Activated T-helper 1 cell treated with anti-CD3 and anti-CD28 coated beads, Interleukin-12 subunit alpha, Interleukin-12 subunit beta, Interleukin-2, Interleukin-4 antibody, amounts not matched to agents 30 ng/mL and 10 ng/mL and 1 ng/mL, durations not matched to agents 14 hours and 24 hours and 36 hours (primary cell): ENCODE measurements at places on chromosomes 7 and 10.
A peak's percentile ranks its signal among the peaks of the same experiment; 100 is the strongest.

DNA sequence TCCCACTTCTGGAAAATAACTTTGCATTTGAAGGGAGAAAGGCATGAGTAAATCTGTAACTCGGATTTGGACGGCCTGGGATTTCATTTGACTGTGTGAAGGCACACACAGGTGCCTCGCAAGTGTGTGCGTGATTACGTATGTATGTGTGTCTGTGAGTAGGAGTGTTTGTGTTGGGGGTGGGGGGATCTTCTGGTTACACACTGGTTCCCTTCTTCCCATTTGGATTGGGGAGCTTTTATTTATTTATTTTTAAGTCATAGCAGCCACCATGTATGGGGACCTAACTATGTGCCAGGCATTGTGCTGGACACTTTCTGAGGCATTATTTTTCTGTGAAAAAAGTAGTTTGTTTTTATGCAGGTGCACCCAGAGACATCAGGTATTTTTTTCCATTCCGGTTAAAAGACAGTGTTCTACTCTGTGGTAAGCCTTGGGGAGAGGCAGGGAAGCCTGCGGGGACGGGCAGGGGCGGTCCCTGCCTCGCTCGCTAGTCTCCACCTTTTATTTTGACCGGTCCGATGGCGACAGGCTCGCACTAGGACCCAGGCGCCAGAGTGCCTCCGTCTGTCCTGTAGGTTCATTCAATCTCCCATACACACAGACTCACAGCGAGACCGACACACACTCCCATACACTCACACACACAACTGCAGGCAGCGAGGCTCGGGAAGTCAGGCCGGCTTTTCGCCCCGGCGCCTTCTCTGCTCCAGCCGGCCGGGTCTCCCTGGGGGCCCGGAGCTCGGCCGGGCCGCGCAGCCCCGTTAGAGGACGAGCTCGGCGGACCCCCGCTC, at the start of gene MXI1:
Gene MXI1 (plus strand): TSS at position 595 of the 794 bp plus-strand sequence. CDS start 204 bp downstream, outside the sequence.
- H3K4me3 ChIP-seq = peak within 1 kb of the TSS; percentile 98
- peak within 1 kb of the TSS; percentile 86 for H3K27ac ChIP-seq
- peak; percentile 45 for DNase-seq
- peaks cover 35% of the 10 kb centered on the region for H3K27me3 ChIP-seq

GRCh38 chr10:108789919-108790318, 1133.4 kb downstream of the XPNPEP1 start:
- H3K36me3 ChIP-seq = no peaks in the 10 kb centered on the region
- no peak overlapping the region for H3K4me3 ChIP-seq
- H3K27me3 ChIP-seq = no peaks in the 10 kb centered on the region
- no peaks in the 10 kb centered on the region for H3K4me1 ChIP-seq
- H3K27ac ChIP-seq = no peak overlapping the region

- no peak for DNase-seq
- no peak overlapping the region for H3K4me3 ChIP-seq
- H3K27ac ChIP-seq = no peak overlapping the region
- no peaks in the 10 kb centered on the region for H3K27me3 ChIP-seq
- peaks cover 41% of the 10 kb centered on the region for H3K4me1 ChIP-seq
- H3K36me3 ChIP-seq = peaks cover 1% of the 10 kb centered on the region
Observed at GRCh38 chr10:45241865-45242520, 73.4 kb downstream of the OR13A1 start.

DNA sequence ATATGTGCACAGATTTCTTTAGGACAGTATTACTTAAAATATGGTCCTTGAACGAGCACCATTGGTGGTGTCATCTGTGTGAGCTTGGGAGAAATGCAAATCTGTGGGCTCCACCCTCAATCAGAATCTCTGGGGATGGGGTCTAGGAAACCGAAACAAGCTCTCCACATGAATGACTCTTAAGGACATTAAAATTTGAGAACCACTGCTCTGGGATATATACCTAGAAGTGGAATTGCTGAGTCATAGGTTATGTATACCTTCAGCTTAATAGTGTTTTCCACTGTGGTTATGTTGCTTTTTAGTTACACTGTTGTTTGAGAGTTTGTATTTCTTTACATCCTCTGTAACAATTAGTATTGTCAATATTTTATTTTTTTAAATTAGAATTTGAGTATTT, 24.0 kb downstream of the ZNRF2 start:
- peaks cover 33% of the 10 kb centered on the region for H3K4me1 ChIP-seq
- H3K36me3 ChIP-seq = peaks cover 4% of the 10 kb centered on the region
- no peak overlapping the region for H3K4me3 ChIP-seq
- H3K27ac ChIP-seq = no peak overlapping the region
- H3K27me3 ChIP-seq = peaks cover 1% of the 10 kb centered on the region
